Activated T-helper 1 cell treated with anti-CD3 and anti-CD28 coated beads, Interleukin-12 subunit alpha, Interleukin-12 subunit beta, Interleukin-2, Interleukin-4 antibody, amounts not matched to agents 30 ng/mL and 10 ng/mL and 1 ng/mL, durations not matched to agents 14 hours and 24 hours and 36 hours (primary cell): ENCODE measurements at places on chromosomes 2 and 18.

DNA sequence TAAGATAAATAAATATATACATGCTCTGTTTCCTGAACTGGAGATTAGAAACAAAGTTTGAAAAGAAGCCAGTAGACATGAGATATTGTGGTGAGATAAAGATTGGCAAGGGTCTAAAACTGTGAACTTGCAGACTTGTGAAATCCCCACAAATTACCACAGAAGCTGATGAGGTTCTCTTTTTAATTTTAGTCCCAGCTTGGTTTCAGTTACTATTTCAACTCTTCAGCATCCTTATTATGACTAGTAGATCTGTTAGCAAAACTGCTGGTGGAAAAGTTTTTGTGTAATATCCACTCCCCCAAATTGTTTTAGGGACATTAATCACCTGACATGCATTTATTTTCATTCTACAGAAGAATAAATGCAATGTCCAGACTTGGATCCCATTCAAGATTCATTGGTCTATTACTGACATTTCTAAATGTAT lies 20.8 kb downstream of the RASGRP3 start:
- no peak for DNase-seq

DNA sequence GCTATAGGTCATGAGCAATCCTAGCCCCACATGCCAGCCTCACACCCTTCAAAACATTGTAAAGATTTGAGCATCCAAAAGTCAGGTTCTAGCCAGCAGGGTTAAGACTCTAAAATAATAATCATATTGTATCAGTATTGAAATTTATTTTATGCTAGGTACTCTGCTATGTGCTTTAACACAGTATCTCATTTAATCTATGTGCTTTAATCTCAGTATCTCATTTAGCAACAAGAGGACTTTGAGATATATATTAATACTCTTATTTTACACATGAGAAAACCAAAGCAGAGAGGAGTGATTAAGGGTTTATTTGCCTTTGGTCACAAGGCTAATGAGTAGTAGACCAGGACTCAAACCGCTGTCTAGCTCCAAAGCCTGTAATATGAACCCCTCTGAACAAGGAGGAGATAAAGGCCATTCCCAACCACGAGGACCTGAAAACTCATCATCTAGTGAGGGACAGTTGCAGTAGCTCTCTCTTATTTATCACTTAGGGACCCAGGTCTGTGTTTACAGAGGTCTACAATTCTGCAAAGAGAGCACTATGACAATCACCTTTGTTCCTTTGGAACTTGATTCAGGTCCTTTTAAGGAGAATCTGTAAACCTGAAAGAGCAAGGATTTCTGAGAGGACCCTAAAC lies 116.5 kb upstream of the SERTAD2 start:
- no peak for DNase-seq

- no peak for DNase-seq
These were observed 54.0 kb downstream of the CNTNAP5 start for GRCh38 chr2:124079045-124079444.

- no peak for DNase-seq
These were observed 38.7 kb upstream of the ANXA4 start for GRCh38 chr2:69703189-69703588.

GRCh38 chr2:84919885-84920580 lies 14.6 kb downstream of the TMSB10 start:
- DNase-seq, result no peak

GRCh38 chr18:10320791-10321190 lies 133.6 kb upstream of the APCDD1 start:
- no peak for DNase-seq
